ENCODE measurements at places on chromosomes 1 and 21.

- no peak for DNase-seq
Measured at GRCh38 chr1:19477284-19478249, 7.8 kb downstream of the CAPZB start.

- DNase-seq: no peak
Measured at GRCh38 chr1:77085109-77085508, 134.1 kb downstream of the PIGK start.

- peak; percentile 61 for DNase-seq
Measured at GRCh38 chr1:3314491-3315381, 139.7 kb upstream of the ARHGEF16 start.

GRCh38 chr1:93419344-93419743 lies 28.6 kb upstream of the FNBP1L start:
- no peak for DNase-seq

- DNase-seq: peak; percentile 14
Measured at GRCh38 chr1:169879034-169879840, 14.5 kb downstream of the SCYL3 start.

DNA sequence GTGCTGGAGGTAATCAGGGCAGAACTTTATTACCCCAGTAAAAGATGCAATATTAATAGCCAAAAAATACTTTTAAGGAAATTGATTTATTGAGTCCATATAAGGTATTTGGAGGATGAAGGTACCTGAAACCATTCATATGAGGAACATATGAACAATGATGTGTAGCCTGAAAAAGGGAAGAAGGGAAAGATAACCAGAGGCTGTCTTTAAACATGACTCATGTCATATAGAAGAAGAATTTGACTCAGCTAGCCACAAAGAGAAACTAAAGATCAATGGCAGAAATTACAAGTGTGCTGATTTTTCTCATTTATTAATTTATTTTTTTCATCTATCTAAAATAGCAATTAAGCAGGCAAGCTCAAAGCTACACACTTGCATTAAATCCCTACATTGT lies 136.2 kb upstream of the DUSP10 start:
- DNase-seq: no peak

DNA sequence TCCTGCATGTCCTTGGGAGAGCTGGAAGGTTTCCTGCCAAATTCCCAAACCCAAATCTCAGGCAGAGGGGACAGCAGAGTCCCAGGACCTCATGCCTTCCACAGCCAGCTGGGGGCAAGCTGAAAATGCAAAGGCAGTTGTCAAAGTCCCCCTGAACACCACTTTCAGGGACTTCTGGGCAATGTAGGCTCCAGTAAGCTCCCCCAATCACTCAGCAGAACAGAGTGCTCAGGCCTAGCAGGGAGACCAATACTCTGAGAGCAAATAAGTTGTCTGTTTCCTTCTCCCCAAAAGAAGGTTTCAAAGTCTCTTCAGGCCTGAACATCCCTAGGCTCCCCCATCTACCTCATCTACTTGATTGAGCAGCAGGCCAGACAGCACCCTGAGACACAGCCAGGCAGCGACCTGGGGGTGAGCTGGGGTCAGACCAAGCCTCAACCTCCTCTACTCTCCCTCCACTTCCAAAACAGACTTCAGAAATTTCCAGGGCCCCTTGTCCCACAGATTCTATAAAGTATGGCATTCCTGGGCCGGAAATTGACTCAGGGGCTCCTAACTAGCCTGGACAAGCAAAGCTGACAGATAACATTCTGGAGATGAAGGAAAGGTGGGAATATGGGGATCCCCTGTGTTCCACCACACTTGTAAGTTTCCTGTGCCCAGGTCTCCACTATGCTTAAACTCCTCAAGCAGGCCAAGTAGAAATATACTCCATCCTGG lies 1.9 kb downstream of the SLC9A1 start:
- no peak for DNase-seq

DNA sequence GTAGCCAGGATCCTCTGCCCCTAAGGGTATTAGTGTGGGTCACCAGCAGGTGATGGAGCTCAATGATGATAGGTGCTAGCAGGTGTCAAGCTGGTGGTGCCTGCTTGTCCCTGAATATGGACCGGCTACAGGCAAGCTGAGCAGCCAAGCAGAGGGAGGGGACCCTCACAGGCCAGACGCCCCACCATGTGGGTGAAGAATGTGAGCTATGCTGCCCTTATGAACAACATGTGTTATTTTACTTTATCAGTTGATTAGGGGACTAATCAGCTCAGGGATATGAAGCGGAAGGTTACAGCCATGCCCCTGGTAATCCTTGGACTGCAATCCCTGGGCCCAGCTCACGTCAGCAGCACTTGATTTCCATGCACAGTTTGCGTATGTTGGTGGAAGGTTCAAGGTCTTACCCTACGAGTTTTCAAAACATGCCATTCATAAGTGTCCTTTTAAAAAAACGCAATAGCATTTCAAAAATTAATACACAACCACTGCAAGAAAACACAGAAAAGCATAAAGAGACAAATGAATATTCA lies 106.0 kb downstream of the CDC7 start:
- DNase-seq: no peak

- no peak for DNase-seq
Measured at GRCh38 chr1:228224198-228225164, 16.6 kb downstream of the OBSCN start.

DNA sequence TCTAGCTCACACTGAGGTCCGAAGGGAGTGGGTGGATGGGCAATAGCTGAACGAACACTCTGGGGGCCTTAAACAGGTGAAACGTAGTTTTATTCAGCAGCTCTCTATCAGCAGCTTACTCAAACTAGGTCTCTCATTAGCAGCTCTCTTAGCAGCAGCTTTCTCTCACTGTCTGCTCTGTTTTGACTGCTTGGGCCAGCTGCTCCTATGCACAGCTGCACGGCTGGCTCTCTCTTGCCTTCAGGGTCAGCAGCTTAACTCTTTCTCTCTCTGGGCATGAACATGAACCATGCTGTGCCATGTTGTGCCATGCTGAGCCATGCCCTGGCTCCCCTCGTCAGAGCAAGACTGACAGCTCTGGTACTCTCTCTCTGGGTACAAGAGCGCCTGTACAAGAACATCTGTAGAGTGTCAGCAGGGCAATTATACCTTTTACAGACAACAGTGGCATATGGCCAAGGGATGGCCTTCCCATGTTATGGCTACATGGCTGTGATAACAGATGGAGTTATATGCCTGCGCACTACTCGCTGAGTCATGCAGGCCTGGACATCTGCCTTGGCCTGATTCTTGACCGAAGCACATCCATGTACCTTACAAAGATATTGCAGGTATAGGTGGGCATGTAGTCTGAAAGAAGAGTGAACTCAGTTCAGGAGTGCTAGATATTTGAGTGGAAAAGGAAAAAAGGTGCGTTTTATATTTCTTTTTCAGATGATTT lies 152.4 kb downstream of the LEPR start:
- no peak for DNase-seq

DNA sequence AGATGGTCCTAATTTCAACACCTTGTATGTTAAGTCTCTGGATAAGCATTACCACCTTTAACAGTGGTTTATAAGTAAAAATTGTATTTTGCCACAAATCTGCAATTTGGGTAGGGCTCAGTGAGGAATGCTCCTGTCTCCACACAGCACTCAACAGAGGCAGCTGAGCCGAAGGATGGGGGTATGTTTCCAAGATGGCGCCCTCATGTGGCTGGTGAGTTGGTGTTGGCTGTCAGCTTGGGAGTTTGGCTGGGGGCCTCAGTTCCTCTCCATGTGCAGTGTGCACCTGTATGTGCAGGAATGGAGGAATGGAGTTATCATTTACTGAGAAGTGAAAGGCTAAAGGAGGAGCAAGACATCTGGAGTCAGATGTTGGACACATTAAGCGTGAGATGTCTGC lies 136.8 kb downstream of the GABPA start:
- no peak for DNase-seq

DNA sequence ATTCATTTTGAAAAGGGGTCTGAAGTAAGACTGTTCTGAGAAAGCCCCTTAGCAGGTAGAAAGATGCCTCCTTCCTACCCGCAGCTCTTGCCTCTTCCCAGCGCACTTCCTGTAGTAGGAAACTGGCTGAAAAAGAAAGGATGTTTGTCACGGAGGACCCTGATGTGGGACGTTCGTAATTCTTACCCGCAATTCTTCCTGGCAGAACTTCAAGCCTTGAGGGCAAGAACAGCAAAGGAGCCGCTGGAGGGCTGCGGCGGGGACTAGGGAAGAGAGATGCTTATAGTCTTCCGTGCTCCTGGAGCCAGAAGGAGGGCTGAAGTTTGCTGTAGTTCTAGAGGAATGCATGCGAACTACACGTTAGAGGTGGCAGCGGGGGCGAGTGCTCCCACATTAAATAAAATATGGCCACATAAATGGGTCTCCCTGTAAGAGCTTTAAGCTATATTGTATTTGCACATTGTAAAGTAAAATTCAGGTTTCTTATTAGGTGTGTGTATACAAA lies 6.3 kb downstream of the C1orf53 start:
- no peak for DNase-seq
